Upper lobe of left lung (tissue), 6 donors: ENCODE measurements at places on chromosomes 12 and 14. TPM values are rescaled to one million over a fixed set of nuclear protein-coding genes. Genes with fewer than 3 reads are reported as not detected.

- H3K36me3 ChIP-seq, result no peaks in the 10 kb centered on the region
- H3K27me3 ChIP-seq, result no peaks in the 10 kb centered on the region
- H3K27ac ChIP-seq, result no peak overlapping the region
- no peaks in the 10 kb centered on the region for H3K4me1 ChIP-seq
- H3K4me3 ChIP-seq, result no peak overlapping the region
Measured at GRCh38 chr14:51370758-51371386, 130.8 kb downstream of the TMX1 start.

- H3K27me3 ChIP-seq, result no peaks in the 10 kb centered on the region
- no peak overlapping the region for H3K4me3 ChIP-seq
- no peak overlapping the region for H3K27ac ChIP-seq
Measured at GRCh38 chr14:69395929-69396328, 2.2 kb downstream of the ERH start.

GRCh38 chr12:24960222-24960855 is 11.4 kb upstream of the BCAT1 start:
- H3K27ac ChIP-seq, result no peak overlapping the region
- no peaks in the 10 kb centered on the region for H3K27me3 ChIP-seq
- no peak overlapping the region for H3K4me3 ChIP-seq
- no peaks in the 10 kb centered on the region for H3K36me3 ChIP-seq

- DNase-seq, result no peak
- no peaks in the 10 kb centered on the region for H3K27me3 ChIP-seq
- no peak overlapping the region for H3K27ac ChIP-seq
- no peak overlapping the region for H3K4me3 ChIP-seq
- no peaks in the 10 kb centered on the region for H3K4me1 ChIP-seq
Measured at GRCh38 chr12:21718403-21718802, 56.1 kb downstream of the KCNJ8 start.

DNA sequence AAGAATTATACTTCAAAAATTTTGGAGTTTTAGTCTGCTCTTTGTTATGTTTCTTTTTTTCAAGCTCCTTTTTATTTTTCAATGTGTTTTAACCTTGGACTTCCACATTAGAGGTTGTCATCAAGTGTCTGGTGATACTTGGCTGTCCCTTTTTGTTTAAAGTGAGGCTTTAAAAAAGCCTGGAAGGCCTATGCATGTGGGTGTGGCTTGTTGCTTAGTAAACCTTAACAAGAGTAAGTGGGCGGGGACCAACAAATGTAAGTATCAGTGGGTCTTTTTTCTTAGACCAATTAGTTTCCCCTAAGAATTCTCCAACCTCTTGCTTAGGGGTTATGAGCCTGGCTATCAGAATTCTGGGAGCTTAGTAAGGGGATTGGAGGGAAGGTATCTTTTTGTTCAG is 26.4 kb downstream of the HCFC2 start:
- peaks cover 26% of the 10 kb centered on the region for H3K36me3 ChIP-seq
- no peak overlapping the region for H3K27ac ChIP-seq
- H3K27me3 ChIP-seq, result no peaks in the 10 kb centered on the region
- H3K4me3 ChIP-seq, result no peak overlapping the region

DNA sequence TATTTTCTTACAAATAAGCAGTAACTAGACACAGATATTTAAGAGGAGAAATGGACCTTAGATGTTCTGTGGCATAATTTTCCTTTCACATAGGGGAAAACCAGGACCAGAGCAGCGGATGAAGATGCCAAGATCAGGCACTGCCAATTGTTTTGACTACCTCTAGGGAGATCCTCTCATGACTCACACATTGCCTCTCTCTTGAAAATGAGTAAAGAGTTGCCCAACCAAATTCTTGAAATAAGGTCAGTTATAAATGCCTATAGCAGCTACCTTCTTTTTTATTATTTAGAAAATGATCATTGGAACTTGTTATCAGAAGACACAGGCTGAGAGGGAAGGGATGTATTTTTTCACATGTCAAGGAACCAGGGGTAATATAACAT is 263.4 kb upstream of the PLEKHG7 start:
- no peak for DNase-seq
- no peaks in the 10 kb centered on the region for H3K36me3 ChIP-seq
- H3K4me3 ChIP-seq, result no peak overlapping the region

GRCh38 chr14:81519200-81520011 is 14.2 kb downstream of the SEL1L start:
- no peak for DNase-seq
- no peaks in the 10 kb centered on the region for H3K27me3 ChIP-seq
- H3K27ac ChIP-seq, result peak overlapping the region; percentile 59
- peaks cover 11% of the 10 kb centered on the region for H3K36me3 ChIP-seq

GRCh38 chr14:28695109-28695508 is 71.5 kb upstream of the FOXG1 start:
- no peaks in the 10 kb centered on the region for H3K27me3 ChIP-seq
- H3K36me3 ChIP-seq, result no peaks in the 10 kb centered on the region
- H3K4me3 ChIP-seq, result no peak overlapping the region
- no peak for DNase-seq

DNA sequence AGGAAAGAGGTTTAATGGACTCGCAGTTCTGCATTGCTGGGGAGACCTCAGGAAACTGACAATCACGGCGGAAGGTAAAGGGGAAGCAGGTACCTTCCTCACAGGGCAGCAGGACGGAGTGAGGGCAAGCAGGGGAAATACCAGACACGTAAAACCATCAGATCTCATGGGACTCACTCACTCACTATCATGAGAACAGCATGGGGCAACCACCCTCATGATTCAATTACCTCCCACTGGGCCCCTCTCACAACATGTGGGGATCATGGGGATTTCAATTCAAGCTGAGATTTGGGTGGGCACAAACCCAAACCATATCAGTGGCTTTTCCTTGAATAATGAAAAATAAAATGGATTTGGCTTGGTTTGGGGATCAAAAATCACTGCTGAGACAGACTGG is 380.5 kb downstream of the VRK1 start:
- no peaks in the 10 kb centered on the region for H3K4me1 ChIP-seq
- no peaks in the 10 kb centered on the region for H3K36me3 ChIP-seq
- H3K27ac ChIP-seq, result no peak overlapping the region
- H3K4me3 ChIP-seq, result no peak overlapping the region
- no peaks in the 10 kb centered on the region for H3K27me3 ChIP-seq

DNA sequence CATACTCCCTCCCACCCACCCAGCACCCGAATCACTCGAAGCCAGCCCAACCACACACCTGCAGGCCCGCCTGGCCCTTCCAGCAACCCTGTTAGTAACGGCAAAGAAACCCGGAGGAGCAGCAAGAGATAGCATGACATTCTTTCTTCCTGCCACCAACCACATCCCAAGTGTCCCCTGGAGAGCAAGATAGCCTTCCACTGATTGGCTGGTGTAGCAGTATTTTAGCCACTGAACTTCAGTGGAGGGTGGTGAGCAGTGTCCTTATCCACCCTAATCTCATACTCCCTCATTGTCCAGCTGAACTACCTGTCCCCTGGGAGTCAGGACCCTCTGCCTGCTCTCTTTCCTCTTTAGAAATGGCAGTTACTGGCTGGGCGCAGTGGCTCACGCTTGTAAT is 769 bp upstream of the SLC39A5 start:
- no peaks in the 10 kb centered on the region for H3K27me3 ChIP-seq
- H3K36me3 ChIP-seq, result no peaks in the 10 kb centered on the region
- no peak overlapping the region for H3K27ac ChIP-seq
- no peak overlapping the region for H3K4me3 ChIP-seq

DNA sequence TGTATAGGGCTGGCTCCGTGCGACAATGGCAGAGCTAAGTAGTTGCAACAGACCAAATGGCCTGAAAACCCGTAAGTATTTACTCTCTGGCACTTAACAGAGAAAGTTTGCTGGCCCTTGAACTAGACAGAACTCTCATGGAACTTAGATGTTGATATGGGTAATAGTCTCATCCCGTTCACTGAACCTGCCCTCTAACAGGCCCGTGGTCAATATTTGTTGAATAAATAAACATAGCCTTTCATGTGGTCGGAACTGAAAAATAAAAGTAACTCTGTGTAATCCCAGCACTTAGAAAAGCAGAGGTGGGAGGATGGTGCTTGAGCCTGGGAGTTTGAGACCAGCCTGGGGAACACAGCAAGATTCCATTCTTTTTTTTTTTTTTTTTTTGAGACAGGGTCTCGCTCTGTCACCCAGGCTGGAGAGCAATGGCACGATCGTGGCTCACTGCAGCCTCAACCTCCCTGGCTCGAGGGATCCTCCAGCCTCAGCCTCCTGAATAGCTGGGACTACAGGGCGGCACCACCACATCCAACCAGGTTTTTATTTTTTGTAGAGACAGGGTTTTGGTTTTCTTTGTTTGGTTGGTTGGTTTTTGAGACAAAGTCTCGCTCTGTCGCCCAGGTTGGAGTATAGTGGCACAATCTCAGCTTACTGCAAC is 29.7 kb downstream of the KDM2B start:
- H3K36me3 ChIP-seq, result peaks cover 16% of the 10 kb centered on the region
- H3K27ac ChIP-seq, result no peak overlapping the region
- DNase-seq, result no peak
- no peak overlapping the region for H3K4me3 ChIP-seq

NXPH4 gene
- total RNA-seq, result not detected

LYZ gene
- 214 TPM for total RNA-seq

MORN3 gene
- total RNA-seq, result 1.0 TPM

TRPV4 gene
- total RNA-seq, result 2.4 TPM
